Memory B cell (primary cell): ENCODE measurements at places on chromosomes 5 and 9.
A peak's percentile ranks its signal among the peaks of the same experiment; 100 is the strongest.

DNA sequence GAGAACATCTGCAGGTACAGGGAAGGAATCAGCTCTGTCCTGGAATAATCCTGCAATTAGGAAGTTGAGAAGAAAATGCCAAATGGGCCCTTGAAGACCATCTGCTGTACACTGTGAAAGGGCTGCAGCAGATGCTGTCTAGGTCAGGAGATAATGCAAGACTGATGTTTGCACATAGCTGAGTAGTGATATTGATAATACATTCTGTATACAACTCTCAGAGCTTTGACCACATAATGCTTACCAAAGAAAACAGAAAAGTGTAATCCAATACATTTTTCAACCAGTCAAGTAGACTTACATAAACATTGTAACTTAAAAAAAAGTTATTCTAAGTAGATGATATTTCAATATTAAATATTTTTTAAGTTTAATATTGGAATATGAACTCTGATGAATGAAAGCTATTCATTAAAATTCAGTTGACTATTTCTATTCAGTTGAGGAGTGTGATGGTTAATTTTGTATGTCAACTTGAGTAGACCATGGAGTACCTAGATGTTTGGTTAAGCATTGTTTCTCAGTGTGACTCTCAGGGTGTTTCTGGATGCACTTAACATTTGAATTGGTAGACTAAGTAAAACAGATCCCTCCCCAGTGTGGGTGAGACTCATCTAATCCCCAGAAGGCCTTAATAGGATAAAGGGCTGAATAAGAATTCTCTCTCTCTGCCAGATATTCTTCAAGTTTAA lies 380.1 kb upstream of the PRR16 start:
- no peak for DNase-seq

DNA sequence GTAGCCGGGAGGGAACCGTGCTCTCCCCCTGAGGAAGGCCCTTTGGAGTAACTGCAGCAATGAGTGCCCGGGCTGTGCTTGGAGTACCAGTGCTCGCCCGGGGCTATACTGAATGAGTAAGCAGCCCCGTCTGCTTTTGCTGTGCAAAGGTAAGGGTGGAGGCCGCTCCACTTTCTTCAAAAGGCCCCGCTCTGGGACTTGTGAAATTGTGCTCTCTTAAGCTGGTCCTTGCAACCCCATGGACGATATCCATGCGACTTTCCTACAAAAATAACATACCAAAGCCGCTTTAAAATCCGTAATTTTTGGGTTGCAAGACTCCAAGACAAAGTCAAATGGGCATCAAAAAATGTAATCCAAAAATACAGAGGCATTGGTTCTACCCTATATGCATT lies 578 bp upstream of the TNFAIP8 start:
- no peak for DNase-seq

DNA sequence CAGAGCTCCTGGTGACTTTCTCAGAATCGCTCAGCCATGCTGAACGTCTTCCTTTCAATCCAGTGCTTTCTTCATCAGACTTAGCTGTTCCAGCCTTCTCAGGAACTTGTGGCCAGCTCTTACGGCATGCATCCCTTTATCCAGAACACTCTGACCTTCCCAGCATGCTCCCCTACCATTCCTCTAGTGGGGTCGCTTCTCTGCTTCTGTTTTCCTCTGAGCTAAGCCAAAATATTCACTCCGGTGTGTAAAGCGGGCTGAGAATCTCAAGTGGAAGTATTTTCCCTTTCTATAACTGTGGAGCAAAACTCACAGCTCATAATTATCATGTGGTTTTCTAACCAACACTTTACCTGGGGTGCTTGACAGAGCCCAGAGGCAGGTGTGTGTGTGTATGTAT lies 6.2 kb downstream of the DCANP1 start:
- no peak for DNase-seq

GRCh38 chr5:151772029-151772845 lies 483 bp downstream of the G3BP1 start:
- peak; percentile 44 for DNase-seq

- peak; percentile 7 for DNase-seq
Measured at GRCh38 chr5:6573651-6574101, 59.2 kb downstream of the NSUN2 start.

- DNase-seq: no peak
Measured at GRCh38 chr9:7303907-7304626, 495.5 kb downstream of the DMAC1 start.

- peak; percentile 30 for DNase-seq
Measured at GRCh38 chr5:71887680-71888079, 168.6 kb downstream of the CARTPT start.

DNA sequence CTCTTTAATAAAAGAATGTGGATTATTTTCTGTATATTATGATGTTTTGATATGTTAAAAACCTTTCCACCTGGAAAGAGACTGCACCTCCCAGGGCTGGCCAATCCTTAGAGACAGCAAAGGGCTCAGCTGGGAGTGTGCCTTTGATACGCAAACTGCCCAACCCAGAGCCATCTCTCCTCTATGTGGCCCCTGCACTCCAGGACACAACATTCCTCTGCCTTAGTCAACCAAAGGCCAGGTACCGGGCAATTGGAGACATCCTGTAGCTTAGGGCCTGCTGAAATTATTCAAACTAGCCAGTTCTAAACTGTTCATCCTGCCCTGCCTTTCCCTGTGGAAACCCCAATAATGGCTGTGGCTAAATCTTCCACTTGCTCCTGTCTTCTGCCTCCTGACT lies 5.0 kb upstream of the HSPB3 start:
- DNase-seq: no peak
